ENCODE measurements at places on chromosomes 3 and 15.

GRCh38 chr3:45506084-45506483, 88.5 kb upstream of the LIMD1 start:
- DNase-seq: no peak

GRCh38 chr3:55571913-55572312, 84.8 kb upstream of the WNT5A start:
- peak; percentile 18 for DNase-seq

- DNase-seq: peak; percentile 40
Measured at GRCh38 chr3:197791892-197792647, 1.0 kb downstream of the LRCH3 start.

DNA sequence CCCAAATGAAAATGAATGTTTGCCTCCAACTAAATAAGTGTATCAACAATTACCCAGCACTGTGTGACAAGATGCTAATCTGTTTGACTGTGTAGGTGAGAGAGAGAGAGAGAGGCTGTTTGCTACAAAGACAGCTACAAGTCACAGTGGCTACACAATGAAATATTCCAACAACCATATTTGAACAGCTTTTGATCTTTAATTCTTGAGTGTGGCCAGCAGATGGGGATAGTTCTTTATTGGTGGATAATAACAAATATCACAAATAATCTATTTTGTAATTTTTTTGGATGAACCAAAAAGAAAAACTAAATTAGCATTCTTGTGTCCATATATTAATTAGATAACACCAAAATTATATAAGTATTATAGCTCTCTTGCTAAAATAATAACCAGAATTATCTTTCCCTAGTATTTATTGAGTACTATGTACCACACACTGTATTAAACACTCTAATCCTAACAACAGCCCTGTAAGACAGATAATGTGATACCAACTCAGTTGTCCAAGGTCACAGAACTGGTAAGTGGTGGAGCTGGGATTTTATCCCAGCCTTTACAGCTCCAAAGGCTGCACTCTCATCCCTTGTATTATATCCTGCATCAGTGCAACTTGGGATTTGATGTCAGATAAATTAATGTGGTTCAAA, 61.9 kb upstream of the C3orf80 start:
- peak; percentile 65 for DNase-seq

DNA sequence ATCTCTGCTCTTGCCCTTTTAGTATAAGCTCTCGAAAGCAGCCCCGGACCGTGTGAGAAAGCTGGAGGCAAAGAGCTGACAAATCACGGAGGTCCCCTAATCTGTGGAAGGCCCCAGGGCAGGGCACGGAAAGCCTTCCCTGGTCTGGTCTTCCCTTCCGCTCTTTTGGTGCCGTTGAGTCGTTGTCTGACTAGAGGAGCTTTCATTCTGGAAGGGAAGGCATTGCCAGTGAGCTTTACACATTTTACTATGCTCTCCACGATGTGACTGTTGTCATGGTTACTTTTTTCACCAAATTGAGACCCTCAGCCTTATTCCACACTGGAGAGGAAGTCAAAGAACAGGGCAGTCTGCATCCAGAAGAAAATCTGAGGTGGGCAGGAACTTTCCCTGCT, 71.7 kb downstream of the CYP19A1 start:
- DNase-seq: no peak
